ENCODE measurements at places on chromosomes 6 and 20.

GRCh38 chr6:64838726-64839125 is 868.3 kb downstream of the EYS start:
- DNase-seq, result no peak

- no peak for DNase-seq
These were observed 613.7 kb upstream of the FLRT3 start for GRCh38 chr20:14951105-14951504.

- no peak for DNase-seq
These were observed 7.4 kb downstream of the TMEM14C start for GRCh38 chr6:10730254-10730653.

DNA sequence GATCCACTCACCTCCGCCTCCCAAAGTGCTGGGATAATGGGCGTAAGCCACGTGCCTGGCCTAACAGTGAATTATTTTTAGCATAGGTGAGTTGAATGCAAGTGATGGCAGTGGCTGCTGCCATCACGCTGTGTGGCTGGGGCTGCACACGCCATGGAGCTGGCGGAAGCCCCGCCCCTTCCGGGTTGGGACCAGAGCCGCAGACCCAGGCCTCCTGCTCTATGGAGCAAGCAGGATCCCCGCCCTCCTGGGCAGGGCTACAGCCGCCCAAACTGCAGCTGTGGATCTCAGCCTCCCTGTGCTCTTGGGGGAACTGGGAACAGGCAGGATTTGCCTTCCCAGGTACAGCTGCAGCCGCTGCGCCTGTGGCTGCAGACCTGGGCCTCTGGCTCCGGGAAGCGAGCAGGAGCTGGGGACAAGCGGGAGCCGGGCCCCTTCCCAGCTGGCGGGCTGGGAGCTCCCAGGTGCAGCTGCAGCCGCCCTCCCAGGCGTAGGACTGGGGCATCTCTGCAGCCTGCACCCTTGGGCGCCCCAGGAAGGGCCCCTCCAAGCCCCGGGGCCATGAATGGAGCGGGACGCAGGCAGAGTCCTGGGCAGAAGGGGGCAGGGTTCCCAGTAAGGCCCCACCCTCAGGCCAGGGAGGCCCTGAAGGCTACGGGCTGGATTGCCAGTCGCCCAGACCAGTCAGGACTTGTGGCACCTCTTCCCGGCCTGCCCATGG is 30.9 kb upstream of the SLA2 start:
- DNase-seq, result no peak

GRCh38 chr6:158468666-158469065 is 91.2 kb upstream of the TMEM181 start:
- no peak for DNase-seq

GRCh38 chr20:38452880-38453624 is 17.9 kb upstream of the SNHG17 start:
- peak; percentile 41 for DNase-seq

DNA sequence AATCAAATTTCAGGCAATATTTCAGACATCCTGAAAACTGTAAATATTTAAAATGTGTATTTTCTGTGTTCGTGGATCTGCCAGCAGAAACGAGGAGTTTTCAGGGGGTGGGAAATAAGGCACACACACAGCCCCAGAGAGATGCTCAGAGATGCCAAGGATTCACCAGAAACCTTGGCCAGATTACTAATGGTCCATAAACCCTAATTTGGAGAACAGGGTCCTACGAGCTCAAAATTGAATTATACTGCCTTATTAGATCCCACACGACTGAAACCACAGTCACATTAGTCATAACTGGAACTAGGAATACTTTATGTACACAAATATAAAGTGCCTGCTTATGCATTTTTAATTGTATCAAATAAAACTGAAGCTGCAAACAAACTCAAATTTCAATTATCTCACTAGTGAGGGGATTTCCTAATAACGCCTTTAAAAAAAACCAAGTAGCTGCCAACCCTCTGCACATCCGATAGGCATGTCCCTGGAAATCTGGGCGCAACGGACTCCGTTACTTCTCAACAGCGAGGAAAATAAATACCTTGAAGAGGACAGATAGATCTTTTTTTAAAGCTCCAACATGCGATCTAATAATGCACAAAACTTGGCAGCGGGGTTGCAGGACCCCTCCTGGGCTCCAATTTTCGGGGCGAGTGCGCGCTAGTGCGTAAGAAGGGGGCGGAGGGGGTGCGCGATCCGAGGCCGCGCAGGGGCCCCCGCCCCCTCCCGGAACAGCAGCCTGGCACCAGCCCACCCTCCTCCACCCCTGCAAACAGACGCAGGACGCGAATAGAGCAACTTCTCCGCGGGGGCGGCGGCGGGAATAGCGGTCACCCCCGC is 897 bp downstream of the CHD6 start:
- DNase-seq, result peak; percentile 65

GRCh38 chr6:168554898-168555617 is 114.1 kb downstream of the SMOC2 start:
- no peak for DNase-seq

GRCh38 chr20:45156713-45157112 is 18.0 kb upstream of the PI3 start:
- no peak for DNase-seq

DNA sequence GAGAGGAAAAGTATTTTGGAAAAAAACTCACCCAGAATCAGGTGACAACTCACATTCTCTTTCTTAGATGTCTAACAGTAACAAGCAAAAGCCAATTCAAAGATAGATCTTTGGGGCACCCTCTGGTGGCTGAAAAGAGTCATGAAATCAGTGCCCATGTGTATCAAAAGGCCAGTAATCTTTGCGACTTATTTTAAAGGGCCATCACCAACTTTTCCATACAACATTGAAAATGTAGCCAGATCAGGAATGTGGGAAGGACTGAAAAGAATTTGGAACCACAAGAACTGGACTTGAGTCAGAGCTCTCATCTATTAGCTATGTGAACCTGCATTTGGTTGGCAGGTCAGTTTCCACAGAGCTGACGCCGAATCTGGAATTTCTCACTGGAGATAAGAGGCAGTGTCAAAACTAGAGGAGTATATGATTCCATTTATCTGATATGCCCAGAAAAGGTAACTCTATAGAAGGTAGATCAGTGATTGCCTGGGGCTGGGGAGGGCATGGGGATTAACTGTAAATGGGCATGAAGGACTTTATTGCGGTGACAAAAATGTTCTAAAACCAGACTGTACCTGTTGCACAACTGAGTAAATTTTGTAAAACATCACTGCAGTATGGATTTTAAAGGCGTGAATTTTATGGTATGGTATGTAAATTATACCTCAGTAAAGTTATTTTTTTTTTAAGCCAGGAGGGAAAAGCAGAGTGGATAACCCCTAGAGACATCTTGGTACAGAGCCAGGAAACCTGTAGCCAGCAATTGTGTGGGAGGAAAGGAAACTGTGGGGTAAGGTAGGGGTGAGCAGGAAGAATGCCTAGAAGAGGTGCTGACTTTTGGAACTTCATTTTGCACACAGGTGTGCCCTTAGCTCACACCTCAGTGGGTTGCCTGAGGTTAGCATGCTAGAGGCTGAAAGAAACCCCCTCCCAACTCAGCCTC is 117.1 kb upstream of the ASF1A start:
- DNase-seq, result peak; percentile 63

DNA sequence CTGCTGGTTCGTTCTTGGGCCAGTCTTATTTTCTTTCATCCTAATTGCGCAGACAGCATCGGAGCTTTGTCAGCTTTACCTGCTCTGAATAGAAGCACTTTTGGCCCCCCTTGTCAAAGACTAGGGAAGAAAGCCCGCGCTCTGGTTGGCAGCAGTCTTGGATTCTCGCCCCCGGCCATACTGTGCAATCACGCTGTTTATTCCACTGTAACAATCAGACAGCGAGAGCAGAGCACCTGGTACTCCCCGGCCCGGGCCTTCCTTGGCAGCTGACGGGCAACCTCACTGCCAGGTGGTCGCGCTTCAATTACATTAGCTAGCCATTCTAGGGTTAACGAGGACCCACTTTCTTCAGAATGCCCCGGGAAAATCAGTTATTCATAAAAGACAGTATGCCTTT is 72.6 kb downstream of the INSM1 start:
- no peak for DNase-seq

- peak; percentile 36 for DNase-seq
These were observed 279.7 kb downstream of the UST start for GRCh38 chr6:149026530-149026942.

- DNase-seq, result no peak
These were observed 81.0 kb downstream of the NDUFAF5 start for GRCh38 chr20:13865791-13866351.

GRCh38 chr6:75094614-75095200 is 111.1 kb downstream of the COL12A1 start:
- no peak for DNase-seq

Data from urothelium cell line (cell line).